ENCODE measurements at places on chromosomes 2 and 18.
A peak's percentile ranks its signal among the peaks of the same experiment; 100 is the strongest.

DNA sequence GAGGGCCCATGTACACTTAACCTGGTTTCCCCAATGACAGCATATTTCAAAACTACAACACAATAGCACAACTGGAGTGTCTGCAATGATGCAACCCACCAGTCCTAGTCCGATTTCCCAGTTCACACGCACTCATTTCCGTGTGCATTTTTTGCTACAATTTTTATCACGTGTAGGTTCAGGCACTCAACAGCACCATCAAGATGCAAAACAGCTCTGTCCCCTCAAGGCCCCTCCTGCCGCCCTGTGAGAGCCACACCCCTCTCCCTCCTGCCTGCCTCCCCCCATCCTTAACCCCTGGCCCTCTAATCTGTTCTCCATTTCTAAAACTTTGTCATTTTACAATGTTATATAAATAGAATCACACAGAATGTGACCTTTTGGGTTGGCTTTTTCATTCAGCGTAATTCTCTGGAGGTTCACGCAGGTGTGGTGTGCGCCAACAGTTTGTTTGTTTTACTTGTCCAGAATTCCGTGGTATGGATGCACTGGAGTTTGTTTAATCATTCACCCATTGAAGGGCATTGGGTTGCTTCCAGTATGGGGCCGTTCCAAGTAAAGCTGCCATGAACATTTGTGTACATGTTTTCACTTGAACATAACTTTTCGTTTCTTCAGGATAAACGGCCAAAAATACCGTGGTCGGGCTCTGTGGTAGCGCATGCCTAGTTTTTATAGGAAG lies 8.4 kb downstream of the KCNIP3 start:
- no peak for DNase-seq

GRCh38 chr2:9311488-9311887 lies 104.9 kb downstream of the ASAP2 start:
- DNase-seq = no peak

DNA sequence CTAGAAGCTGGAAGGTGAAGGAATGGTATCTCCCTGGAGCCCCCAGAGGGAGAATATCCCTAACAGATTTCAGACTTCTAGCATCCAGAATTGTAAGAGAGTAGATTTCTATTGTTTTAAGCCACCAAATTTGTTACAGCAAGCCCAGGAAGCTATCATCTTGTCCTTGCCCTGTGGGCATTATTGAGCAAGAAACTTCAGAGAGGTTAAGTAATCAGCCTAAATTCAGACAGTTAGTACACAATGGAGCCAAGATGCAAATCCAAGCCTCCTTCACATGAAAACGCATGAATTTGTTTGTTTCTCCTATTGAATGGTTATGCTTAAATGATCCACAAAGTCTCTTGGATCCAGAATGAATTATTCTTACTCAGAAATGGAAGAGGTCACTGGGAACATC lies 55.2 kb upstream of the TRIB2 start:
- DNase-seq = no peak

DNA sequence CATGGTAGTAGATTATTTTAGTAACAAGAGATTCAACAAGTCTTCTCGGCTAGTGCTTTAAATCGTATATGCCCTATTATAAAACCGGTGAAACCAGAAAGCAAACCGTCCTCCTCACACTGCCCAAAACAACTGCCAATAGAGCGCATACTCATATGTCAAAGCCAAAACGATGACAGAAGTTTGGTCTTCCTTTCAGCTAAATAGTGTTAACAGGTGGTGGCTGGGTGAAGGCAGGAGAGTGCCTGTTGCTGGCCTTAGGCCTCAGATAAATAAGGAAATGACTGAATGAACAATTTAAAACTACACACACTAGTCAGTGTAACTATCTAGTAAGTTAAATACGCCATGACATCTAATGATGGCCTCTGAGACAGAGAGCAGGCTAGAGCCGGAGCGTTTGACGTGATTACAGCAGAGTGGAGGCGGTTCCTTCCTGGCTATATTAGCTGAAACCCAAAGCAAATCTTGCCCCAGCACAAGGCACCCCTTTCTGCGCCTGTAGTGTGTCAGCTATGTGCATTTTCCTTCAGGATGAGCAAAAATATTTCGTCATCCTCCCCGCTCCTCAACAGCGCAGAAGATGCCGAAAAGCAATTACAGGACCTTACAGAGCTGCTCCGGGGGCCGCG lies 1.6 kb downstream of the LONRF2 start:
- no peak for DNase-seq

DNA sequence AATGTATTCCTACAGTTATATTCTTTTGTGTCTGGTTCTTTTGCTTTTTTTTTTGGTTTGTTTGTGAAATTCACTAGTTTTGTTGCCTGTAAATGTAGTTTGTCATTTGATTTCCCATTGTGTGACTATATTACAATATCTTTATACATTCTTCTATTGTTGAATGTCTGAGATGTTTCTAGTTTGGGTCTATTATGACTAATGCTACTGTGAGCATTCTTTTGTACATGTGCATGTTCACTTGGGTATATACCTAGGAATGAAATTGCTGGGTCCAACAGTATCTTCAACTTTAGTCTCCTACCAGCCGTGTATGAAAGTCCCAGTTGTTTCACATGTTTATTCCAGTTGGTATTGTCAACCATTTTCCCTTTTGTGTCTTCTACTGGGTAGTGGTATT lies 112.7 kb upstream of the RBMS1 start:
- no peak for DNase-seq

- no peak for DNase-seq
These were observed 55.9 kb downstream of the FEZ2 start for GRCh38 chr2:36541891-36542595.

DNA sequence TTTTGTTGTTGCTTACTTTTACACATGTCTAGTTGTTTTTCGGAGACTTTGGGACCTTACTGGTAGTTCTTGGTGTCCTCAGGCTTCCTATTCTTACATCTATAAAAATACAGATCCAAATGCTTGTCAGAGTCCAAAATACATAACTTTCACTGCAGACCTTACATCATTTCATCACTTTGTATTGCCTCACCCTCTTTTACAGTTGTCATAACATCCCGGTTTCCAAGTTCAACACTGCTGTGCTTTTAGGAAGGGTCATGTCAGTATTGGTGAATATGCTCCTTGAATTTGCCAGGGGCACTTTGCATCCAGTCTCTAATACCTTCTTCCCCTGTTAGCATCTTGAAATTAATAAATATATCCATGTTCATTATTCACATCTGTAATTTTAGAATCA lies 518.2 kb upstream of the RAB12 start:
- no peak for DNase-seq

- DNase-seq = no peak
These were observed 15.1 kb downstream of the CYRIA start for GRCh38 chr2:16650287-16651249.

DNA sequence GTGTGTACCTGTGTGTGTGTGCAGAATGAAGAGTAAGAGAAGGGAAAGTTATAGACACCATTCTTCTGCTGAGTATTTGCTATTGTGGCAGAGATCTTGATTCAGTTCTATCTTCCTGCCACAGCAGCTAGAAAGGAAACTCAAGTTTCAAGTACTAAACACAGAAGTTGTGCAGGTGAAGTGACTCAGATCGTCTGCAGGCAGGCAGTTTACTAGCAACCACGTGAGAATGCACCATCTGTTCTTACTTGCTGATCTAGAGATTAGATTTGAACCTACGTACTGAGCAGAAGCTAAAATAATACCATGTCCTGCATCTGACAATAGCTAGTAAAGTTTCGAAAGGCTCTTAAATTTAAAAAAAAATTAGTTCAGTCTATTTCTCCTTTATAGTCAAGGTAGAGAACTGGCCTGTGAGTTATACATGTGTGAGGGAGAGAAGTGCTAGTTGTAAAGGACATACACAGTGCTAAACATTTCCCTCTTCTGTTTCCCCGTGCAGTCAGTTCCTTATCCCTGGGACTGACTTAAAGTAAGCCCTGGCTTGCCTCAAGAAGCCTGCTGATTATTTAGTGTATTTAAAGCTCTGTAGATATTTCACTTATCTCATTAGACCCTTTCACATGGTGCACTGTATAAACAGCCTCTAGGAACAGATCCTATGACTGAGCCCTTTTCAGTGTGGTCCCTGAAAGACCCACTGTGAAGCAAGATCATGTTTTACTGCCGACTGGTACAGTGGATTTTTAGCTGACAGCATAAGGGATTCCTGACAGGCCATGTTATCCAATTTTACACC lies 45.0 kb downstream of the SLC38A11 start:
- peak; percentile 63 for DNase-seq

DNA sequence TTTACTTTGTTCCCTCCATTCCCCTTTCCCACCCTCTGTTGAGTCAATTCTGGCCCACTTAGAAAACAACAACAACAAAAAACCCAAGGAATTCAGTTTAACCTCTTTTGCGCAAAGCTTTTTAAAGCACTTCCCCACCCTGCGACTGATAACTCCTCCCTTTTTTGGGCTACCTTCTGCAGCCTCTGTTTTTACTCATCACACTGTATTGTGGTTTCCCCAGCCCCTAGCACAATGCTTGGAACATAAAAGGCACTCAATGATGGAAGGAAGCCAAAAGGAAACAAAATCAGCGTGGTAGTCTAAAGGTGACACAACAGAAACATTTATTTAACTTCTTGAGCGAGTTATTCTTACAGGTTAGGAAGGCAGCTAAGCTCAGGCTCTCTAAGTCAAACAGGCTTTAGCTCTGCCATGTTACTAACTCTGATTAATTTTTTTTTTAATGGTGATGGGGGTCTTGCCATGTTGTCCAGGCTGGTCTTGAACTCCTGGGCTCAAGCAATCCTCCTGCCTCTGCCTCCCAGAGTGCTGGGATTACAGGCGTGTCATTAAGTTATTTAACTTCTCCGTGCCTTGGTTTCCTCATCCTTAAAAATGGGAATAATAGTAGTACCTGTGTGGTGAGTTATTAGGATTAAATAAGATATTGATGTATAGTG lies 1.3 kb downstream of the CEP68 start:
- no peak for DNase-seq
